Activated CD4-positive, alpha-beta T cell treated with anti-CD3 and anti-CD28 coated beads for 48 hours (primary cell): ENCODE measurements at places on chromosomes 2 and 18.

DNA sequence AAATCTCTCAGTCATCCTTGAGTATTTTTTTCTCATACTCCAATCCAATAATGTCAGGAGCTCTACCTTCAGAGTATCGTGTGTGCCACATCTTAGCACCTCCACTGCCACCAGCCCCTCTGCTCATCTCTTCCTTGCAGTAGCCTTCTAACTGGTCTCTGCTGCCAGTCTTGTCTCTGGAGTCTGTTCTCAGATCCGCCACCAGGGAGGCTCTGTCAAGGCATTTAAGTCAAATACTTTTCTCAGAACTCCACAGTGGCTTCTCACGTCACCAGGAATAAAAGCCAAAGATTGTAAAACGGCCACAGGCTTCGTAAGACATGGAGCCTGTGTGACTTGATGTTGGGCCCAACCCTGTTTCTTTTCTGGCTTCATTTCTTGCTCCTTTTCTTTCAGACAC is 7.1 kb downstream of the UNC50 start:
- DNase-seq = no peak

DNA sequence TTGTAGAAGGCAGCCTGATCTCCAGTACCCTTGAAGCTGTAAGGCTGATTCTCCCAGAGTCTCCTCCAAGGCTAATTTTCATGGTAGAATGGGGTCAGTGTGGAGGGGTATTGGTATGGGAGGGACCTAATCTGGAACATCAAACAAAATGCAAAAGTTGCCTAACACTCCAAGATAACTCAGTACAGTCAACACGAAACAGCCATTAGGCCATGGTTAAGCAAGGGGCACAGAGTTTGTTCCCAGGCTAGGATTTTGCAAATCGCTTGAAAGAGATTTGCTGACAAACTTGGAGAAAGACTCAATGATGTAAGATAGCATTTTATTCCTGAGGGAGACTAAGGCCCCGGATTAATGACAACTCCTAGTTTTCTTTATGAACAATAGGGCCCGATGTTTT is 5.4 kb downstream of the PID1 start:
- DNase-seq = no peak

DNA sequence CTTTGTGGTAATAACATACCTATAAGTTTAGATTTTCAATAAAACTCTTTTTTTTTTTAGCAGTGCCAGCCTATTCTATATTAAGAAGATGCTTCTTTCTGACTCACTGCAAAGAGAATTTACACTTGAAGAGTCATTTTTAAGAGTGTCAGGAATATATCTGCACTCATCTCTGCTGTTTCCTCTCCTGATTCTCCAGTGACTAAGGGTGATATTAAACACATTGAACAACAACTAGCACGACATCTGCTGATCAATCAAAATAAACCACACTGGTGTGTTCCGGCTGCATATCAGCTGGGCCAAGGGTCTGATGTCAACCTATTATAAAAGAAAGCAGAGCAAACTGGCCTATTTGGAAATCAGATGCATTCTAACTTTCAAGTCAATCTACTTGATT is 15.0 kb downstream of the RAB27B start:
- DNase-seq = no peak

DNA sequence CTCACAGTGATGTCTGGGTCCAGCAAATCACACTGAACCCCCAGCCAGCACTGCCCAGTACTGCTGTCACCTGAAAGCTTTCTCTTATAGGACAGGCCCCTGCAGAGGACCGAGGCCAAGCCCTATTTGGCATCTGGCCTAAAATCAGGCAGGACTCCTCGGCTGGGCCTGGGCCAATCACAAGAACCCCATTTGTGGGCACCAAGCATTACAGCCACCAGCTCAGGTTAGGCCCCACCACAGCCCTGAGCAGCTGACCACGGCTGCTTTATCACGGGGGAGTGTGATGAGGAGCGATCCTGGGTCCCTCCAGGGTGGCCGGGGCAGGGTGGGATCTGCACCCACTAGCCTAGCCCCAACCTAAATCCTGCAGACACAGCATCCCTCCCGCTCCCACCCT is 8.2 kb downstream of the BIN1 start:
- DNase-seq = no peak

GRCh38 chr18:23230686-23231085 is 95.4 kb downstream of the CABLES1 start:
- DNase-seq = no peak

GRCh38 chr2:23231865-23232264 is 153.1 kb upstream of the KLHL29 start:
- DNase-seq = no peak

- DNase-seq = no peak
Observed at GRCh38 chr2:95017071-95017501, 8.4 kb upstream of the MAL start.

DNA sequence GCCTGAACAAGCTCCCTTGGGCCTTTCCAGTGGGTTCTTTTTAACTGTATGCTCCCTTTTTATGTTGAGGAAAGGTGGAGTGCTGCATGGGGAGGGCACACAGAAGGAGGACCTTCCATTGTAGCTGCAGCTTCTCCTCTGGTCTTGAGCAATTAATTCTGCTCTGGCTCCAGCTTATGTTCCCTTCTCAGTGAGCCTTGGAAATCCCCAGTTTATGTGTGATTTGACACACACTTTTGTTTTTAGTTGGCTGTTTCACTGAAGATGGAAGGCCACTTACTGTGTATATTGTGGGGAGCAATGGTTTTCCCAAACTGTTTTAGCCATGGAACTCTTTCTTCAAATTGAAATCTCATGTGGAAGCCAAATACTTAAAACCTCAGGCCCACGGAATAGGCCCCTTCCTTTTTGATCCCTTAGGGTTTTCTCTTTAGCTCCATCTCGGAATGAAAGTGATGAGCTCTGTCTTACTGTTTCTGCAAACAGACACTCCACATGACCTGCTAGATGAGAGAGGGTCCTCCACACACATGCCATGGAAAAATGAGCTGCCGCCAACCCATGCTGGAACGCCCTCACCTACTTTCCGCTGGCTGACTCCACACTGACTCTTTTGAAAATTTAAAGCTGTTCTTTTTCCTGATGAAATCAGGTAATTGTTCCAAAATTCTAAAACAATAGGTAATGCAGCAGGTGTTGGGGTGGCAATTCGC is 280.9 kb upstream of the SIX2 start:
- DNase-seq = peak; percentile 4

GRCh38 chr18:74982946-74983635 is 225.8 kb downstream of the PTGR3 start:
- no peak for DNase-seq

- DNase-seq = no peak
Observed at GRCh38 chr2:157840568-157841156, 35.5 kb downstream of the ACVR1 start.

- no peak for DNase-seq
Observed at GRCh38 chr2:29723255-29724001, 198.0 kb downstream of the ALK start.

DNA sequence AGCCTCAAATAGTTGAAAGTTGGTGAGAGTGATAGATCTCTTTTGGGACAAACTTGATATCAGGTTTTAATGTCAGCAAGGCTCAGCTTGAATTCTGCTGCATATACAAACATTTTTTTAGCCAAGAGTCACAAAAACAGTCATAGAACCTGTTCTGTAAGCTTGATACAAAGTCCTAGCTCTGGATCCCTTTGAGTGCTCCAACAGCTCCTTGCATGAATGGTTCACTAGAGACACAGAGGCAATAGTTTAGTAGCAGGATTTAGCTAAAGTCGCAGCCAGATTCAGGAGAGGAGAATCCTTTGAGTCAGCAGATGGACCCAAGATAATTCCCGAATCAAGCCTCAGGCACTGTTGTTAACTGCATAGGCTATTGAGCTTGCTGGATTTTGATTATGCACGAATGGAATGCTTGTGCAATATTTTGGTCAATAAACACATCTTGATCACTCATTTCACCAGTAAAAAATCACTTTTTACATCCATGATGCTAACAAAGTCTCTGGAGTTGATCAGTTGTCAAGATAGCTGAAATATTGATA is 148.6 kb downstream of the KLHL14 start:
- no peak for DNase-seq

DNA sequence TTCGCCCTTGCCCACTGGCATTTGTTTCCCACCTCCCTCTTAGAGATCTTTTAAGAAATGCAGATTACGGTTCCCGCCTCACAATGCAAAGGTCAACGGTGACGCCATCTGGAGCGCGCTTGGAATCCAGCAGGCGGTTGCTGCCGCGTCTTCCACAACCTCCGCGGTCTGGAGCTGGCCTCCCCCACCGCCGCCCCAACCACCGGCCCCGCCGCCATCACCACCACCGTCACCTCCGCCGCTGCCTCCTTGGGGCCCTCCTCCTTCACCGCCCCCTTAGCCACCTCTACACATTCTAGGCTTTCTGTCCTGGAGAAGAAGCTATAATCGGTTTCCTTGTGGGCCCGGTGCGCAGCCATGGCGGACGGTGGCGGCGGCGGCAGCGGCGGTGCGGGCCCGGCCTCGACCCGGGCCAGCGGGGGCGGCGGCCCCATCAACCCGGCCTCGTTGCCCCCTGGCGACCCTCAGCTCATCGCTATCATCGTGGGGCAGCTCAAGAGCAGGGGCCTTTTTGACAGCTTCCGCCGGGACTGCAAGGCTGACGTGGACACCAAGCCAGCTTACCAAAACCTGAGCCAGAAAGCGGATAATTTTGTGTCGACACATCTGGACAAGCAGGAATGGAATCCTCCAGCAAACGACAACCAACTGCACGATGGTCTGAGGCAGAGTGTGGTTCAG is at the start of gene BOD1L2:
Gene BOD1L2 (plus strand): TSS at position 132 of the 681 bp plus-strand sequence. CDS start 226 bp downstream, at position 358.
- no peak for DNase-seq

- DNase-seq = no peak
Observed at GRCh38 chr18:78975292-78975691, 4.3 kb upstream of the SALL3 start.

- no peak for DNase-seq
Observed at GRCh38 chr2:46382331-46383112, 85.3 kb downstream of the EPAS1 start.

GRCh38 chr2:104746858-104747257 is 107.1 kb upstream of the POU3F3 start:
- DNase-seq = no peak

DNA sequence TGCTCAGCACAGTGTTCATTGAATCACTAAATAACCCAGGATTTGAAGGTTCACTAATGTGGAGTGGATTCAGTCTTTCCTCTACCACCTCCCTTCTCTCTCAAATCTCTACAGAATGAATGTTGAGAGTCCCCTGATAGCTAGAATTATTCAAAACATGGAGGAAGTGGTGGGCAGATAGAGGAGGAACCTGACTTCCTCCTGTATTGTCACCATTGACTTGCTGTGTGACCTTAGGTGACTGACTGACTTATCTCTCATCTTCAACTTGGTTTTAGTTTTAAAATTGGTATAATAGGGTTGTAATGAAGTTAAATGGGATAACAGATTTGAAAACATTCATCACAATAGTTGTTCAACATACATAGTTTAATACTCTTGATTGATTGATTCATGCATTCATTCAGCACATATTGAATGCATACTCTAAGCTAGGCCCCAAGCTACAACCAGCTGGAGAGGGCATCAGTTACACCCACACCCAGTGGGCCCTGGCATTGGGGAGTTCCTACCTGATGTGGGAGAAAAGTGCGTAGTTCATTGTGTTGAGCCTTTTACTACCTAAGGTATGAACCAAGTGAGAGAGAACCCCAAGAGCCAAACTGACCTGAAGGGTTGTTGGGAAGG is 96.0 kb downstream of the WDR7 start:
- DNase-seq = no peak
